Left lung (tissue), 14 donors: ENCODE measurements at places on chromosomes 12 and 14.

GRCh38 chr12:71465796-71466195 lies 26.2 kb downstream of the LGR5 start:
- DNase-seq: no peak

DNA sequence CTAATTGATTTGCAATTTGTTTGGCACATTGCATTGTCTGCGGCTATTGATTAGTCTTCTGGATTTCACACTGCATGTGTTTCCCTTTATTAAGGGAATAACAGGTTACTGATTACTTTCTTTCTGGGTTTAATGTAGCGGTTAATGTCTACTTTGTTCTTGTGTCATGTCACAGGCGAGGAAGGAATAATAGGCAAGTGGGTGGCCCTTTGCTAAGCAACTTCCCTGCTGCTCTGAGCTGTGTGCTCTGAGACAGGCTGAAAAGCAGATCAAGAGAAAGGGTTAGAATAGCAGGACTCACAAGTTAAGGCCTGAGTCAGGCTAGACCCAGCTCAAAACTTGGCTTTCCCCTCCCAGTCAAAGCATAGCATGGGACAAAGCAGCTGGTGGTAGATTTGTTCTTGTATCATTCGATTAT lies 77.2 kb downstream of the NKX2-1 start:
- no peak for DNase-seq

DNA sequence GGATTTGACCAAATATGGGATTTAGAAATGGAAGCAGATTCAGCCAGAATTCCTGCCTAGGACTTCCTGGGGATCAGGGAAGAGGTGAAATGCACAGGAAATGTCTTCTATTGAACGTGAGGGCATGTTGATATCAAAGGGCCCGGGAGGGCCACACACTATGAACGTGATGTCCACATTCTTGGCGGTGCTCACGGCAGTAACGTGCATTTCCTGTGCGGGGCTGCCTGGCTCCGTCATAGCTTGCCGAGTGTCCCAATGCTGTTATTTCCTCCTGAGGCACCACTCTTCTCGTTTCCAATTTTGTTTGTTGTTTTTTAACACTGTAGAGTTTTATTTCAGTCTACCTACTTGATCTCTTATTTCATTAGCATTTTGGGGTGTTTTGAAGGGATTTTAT lies 67.3 kb downstream of the ZNF664 start:
- peak; percentile 37 for DNase-seq

GRCh38 chr14:28375295-28375694 lies 391.3 kb upstream of the FOXG1 start:
- no peak for DNase-seq

GRCh38 chr12:101928556-101928955 lies 51.2 kb downstream of the DRAM1 start:
- no peak for DNase-seq

GRCh38 chr12:110351119-110351518 lies 52.4 kb downstream of the ANAPC7 start:
- DNase-seq: no peak

DNA sequence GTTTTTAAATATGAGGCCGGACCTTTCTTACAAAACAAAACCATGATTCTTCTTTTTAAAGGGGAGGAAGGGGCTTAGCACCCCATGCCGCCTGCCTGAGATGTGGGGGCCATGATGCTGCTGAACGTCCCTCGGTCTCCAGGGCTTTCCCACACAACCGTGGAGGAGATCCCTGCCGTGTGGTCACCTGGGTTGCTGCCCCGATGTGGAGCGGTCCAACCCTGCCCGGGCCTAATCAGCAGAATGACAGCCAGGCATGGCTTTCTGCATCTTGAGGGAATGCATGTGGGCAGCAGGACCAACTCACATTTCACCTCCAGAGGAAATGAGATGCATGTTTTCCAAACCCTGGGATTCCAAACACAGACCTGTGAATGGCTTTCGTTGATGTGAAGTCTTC lies 48.9 kb upstream of the C14orf180 start:
- no peak for DNase-seq

GRCh38 chr12:62258941-62259630 lies 1.1 kb upstream of the USP15 start:
- DNase-seq: no peak

DNA sequence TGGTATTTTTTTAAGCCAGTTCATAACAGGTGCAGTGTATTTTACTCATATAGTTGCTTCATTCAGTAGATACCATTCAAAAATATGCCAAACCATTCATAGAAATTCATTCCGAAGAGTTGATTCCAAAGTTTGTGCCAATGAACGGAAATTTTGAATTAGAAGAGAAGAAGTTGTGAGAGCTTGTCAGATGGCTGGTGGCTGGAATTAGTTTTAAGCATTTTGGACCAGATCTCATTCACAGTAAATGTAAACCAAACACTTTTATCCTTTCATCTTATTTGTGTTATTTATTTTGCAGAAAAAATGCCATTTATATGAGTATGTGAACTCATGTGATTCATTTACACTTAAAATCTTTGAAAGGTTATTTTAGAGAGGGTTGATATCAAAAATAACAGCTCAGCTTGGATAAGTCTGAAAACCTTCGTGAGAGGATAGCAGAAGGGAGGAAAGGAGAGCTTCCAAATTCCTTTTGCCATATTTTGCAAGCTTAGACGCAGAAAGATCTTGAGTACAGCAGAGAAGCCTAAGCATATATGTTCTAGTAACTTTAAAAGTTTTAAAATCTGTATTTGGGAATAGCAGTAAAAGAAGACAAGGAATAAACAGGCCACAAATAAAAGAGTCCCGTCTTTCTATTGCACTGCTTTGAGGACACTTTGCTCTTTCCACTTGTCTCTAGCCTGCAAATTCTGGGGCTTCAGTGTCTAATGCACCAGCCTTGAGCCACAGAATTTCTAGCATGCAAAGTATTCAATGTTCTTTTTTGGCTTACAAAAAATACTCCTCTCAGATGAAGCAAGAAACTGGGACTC lies 253.6 kb upstream of the FLRT2 start:
- DNase-seq: no peak

- no peak for DNase-seq
Observed at GRCh38 chr12:12717586-12718380, 615 bp downstream of the CDKN1B start.

DNA sequence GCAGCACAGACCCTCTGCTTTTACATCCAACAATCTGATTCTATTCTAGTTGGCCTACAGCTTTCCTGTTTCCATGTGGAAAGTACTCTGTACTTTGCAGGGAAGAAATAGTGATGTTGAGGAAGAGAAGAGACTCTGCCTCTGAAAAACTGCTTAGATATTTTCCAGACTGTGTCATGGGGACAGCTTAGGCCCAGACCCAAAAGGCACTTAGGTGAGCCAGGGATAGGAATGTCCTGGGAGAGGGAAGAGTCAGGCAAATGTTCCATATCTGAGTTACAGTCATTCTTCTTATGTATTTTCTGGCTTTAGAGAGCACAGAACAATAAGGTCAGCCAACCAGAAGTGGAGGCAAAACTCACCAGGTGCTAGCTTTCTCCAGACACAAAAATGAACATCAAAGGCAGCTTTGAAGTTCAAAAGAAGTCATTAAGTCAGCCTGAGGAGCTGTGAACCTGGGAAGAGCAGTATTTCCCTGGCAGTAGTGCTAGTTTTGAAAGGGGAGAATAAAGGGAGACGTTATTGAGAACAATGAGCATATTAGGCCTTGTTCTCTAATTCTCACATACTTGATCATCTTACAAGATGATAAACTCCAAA lies 199.7 kb upstream of the LMNTD1 start:
- DNase-seq: no peak

DNA sequence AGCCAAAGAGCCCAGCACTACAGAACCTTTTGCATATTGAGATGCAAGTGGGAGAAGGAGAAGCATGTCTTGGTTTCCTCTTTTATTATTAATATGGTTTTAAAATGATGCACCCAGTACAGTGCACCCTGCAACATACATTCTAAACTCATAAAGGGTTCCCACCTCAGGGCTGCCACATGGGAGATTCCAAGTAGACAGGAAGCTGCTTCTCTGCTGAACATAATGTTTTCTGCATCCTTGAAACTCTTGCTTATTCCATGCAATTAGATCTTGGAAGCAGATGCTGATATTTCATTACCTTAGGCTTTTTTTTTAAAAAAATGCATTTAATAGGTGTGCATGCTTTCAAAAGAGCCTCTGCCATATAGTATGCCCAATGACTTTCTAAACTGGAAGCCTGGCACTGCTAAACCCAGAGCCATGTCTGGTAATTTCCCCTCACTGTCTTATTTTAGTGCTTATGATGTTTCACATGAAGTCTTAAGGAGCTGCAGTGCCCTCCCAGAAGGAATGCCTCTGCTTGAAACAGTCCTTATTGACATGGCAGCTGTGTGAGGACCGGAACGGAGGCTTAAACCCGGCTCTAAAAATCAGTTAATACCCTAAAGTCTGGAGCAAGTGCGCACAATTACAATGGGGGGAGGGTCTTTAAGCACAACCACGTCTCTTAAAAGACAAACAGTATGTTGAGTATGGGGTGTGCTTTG lies 2.0 kb upstream of the SIX1 start:
- DNase-seq: no peak

DNA sequence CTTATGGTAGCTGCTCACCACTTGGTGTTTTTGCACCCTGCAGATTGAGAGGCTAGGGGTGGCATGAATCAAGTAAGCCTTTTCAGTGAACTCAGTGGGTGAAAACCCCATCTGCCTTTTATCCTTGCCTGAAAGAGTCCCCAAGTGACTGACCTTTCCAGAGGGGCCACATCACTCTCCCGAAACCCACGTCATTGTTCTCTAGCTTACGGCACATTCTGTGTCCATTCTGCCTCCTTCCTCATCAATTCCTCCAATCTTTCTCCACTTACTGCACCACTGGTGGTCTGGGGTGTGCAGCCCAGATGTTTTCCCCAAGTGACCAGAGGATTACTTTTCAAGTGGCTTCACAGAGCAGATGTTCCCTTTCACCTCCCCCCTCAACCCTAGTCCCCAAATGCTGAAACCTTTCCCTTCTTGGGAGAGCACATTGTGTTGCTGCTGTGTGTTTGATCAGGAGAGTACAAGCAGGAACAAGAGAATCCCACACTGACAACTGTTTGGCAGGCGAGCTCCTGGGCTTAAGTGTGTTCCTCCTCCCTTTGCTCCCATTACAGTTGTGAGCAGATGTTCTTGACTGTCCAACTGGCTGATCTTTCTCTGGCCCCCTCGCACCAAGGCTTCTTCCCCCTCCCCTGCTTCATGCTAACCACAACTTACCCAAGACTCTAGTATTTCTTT lies 138.0 kb upstream of the IGF1 start:
- no peak for DNase-seq

DNA sequence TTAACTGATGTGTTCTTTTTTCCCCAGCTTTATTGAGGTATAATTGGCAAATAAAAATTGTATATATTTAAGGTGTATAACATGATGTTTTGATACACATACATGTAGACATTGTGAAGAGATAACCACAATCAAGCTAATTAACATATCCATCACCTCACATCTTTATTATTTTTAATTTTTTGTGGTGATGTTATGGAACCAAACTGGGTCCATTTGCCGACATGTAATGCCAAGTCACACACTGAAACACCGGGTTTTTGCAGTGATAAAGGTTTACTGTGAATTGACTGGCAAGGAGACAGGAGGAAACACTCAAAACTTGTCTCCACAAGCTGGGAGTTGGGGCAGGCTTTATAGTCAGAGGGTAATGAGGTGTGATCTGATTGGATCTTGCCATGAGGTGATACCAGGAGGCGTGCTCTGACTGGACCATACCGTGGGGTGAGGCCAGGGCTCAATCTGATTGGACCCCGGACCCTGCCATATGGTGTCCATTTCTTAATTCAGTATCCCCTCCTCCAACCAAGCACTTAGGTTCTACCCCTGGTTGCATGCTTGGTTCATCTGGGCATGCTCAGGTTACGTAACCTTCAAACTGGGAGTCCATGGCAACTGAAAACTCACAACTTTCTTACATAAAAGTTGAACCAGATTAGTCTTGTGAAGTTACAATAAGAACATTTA lies 11.8 kb upstream of the WSCD2 start:
- no peak for DNase-seq

- no peak for DNase-seq
Observed at GRCh38 chr12:25549120-25549519, 4.0 kb downstream of the LMNTD1 start.

DNA sequence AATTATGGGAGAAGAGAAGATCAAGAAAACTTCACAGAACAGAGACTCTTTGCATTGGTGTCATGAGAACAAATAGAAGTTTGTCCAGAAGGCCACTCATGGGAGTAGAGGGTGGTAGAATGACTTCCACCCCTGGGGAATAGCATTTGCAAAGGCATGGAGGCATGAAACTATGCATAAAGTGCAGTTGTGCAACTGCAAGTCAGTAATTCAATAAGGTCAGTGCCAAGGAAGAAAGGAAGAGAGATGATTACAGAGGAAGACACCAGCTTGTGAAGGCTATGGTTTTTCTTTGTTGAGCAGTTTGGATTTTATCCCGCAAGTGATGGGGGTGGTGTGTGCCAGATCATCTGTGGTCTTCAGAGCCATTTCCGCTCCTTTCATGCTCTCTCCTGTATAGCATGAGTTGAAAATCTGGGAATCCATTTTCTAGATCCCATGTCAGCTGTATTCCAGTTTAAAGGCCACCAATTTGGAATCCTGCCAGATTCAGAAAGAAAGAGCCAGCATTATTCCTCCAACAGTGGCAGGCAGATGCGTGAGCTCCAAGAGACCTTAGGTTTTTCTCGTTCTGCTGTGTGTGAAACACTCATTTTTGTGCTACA lies 67.6 kb upstream of the GRIN2B start:
- DNase-seq: no peak

DNA sequence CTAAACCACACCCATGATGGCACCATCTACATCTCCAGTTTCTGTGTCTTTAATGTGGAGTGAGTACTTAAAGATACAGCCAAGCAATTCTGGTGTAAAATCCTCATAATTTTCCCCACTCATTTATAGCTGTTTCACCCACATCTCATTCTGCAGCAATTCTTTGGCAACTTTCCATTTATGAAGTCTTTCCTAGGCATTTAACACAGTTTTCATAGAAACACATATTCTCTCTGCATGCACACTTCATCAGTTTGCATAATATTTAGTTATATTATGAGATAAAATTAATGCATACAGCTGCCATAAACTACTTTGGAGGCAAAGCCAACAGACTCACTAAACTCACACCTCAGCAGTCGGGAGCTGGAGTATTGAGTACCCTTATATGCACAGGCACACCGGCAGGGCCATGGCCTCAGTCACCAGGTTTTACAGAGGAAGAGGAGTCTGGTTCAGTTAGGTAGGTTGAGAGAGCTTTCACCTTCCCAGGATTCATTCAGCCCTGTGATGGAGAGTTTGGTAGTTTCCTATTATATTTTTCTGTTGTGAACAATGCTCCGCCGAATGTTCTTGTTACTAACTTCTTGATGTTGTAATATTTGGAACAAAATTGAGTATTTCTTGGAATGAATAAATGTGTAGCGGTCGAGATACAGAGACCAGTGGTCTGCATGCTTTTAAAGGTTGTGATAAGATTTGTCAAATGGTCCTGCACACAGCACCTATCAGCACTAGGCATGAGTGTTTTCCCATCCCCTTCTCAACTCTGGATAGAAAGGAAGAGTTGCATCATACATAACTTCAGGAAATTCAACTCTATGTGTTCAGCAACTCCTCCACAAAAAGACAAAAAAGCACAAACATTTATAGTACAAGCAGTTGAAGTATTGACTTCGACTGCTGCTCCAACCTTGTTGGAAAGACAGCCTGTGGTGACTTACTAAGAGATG lies 123.5 kb downstream of the TTC8 start:
- DNase-seq: peak; percentile 67

- DNase-seq: no peak
Observed at GRCh38 chr14:35299708-35300107, 7.5 kb downstream of the PSMA6 start.
